Common myeloid progenitor, CD34-positive (primary cell): ENCODE measurements at places on chromosomes 1 and 21.
A peak's percentile ranks its signal among the peaks of the same experiment; 100 is the strongest.

- no peak for DNase-seq
These were observed 17.7 kb downstream of the PLCH2 start for GRCh38 chr1:2493691-2494322.

GRCh38 chr1:236733653-236734052, 47.4 kb downstream of the ACTN2 start:
- DNase-seq = no peak

DNA sequence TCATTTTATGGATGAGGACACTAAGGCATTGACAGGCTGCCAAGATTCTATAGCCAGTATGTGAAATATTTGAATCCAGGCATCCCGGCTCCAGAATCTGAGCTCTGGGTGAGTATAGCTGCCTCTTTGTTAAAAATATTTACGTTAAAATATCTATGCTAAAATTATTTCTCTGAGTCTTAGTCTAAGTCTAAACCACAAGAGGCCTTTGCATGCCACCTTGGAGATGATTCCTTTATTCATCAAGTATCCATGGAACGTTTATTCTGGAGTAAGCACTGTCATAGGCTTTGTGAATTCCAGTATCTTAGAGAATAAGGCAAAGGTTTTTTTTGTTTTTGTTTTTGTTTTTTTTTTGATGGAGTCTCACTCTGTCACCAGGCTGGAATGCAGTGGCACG, 116.4 kb downstream of the GREM2 start:
- DNase-seq = no peak

DNA sequence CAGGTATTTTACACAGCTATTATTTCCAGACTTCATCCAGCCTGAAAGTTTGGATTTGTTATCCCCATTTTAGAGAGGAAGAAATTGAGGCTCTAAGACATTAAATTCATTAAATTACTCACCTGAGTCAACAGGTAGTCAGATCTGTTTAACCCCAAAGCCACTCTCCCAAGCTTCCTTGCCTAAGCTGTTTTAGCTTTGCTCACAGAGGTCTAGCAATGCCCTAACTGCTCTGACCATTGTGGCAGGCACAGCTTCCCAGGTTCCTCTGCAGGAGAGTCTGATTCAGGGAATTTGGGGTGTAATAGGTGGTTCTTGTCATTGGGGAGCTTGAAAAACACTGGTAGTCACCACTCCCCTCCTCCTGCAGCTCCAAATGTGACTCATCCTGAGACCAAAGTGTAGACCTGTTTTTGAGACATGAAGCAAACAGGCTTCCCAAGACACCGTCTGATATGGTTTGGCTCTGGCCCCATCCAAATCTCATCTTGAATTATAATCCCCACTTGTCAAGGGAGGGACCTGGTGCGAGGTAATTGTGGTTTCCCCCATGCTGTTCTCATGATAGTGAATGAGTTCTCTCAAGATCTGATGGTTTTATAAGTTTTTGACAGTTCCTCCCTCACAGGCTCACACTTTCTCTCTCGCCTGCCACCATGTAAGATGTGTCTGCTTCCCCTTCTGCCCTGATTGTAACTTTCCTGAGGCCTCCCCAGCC, 142.8 kb upstream of the DNAH14 start:
- no peak for DNase-seq

DNA sequence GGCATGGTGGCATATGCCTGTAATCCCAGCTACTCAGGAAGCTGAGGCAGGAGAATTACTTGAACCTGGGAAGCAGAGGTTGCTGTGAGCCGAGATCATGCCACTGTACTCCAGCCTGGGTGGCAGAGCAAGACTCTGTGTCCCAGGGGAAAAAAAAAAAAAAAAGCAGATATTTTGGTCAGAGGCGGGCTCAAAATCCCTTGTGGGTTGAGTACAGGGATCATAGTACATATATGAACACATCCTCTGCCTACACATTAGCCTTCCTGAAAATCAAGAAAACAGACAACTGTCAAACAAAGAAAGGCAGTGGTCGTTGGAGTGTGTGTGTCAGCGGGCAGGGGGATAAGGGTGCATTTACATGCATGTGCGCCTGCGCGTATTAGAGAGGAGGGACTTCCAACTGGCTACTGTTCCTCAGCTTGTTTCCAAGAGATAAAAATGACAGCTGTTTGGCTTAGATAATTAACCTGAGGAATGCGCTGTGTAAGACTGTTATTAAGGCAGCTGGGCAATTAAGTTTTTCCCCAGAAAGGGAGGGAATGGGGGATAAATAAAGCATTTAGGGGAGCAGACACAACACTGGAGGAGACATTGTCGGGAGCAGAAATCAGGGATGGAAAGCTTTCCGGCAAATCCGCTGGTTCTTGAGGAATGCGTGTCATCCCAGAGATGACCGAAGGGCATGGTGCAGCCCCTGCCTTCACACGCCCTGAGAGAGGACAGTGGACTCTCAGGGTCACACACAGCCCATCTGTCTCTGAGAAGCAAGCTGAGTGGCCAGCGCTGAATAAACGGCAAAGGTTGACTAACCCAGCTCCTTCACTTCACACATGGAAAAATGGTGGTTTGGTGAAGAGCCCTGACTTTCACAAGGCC, 6.4 kb downstream of the LAMB3 start:
- peak; percentile 71 for DNase-seq

GRCh38 chr1:230750576-230750975, 3.4 kb downstream of the CAPN9 start:
- DNase-seq = no peak

DNA sequence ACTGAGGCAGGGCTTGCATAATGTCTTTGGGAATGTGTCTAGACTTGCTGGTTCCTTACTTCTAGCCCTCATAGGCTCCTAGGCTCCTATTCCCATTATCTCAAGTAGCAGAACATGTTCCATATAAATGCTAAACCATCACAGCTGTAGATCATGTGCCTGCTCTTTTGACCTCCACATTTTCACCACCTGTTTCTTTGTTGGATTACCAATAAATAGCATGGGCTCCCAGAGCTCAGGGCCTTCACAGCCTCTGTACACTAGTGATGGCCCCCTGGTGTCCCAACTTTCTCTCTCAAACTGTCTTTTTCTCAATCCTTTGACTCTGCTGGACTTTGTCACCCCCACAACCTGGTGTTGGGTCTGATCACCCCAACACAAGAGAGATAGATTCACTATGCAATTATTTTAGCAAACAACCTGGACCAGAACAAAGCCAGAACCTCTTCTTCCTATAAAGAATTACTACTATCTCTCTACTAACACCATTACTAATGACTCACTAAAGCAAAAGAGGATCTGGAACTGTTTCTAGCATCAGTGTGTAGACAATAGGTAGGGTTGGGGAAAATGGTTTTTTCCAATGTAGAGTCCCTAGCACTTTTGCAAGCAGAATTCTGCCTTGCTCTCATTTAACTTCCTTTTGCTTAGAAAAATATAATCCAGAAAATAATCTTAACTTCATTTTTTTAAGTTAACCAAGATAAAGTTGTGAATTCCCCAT, 51.7 kb downstream of the WLS start:
- no peak for DNase-seq

- no peak for DNase-seq
These were observed 5.0 kb upstream of the CLCNKB start for GRCh38 chr1:16038620-16038912.

DNA sequence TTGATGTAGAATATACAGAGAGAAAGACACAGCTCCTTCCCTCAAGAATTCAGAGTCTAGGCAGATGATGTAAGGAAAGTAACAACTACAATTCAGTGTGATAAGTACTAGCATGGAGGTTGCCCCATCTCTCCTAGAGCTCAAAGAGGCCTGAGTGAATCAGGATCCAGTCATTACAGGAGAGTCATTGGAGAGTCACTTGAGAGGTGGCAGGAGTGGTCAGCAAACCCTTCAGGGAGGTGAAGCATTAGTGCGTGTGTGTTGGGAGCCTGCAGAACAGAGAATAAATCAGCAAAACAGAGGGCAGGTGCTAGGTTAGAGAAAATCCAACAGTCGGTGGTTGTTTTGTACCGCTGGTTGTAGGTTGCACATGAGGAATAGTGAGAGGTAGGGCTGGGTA, 46.1 kb downstream of the GRIK1 start:
- DNase-seq = no peak

DNA sequence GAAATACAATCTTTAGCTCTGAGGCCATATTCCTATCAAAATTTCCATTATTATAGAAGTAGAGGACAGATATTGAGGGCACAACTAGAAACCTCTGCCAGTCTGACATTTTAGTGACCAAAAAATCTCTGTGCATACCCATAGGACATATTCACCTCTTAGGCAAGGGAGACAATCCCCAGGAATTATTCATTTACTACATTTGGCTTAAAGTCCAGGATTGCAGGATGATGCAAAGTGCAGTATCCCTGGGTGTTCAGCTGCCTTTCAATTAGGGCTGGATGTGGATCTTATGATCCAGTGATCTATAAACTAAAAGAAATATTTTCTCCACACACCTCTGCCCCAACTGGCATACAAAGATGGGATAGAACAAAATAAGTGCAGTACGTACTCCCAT, 50.9 kb downstream of the PTGS2 start:
- DNase-seq = no peak

GRCh38 chr1:46246548-46247435, 771 bp upstream of the RAD54L start:
- peak; percentile 79 for DNase-seq

GRCh38 chr1:178283409-178283808, 189.5 kb downstream of the RASAL2 start:
- peak; percentile 66 for DNase-seq

DNA sequence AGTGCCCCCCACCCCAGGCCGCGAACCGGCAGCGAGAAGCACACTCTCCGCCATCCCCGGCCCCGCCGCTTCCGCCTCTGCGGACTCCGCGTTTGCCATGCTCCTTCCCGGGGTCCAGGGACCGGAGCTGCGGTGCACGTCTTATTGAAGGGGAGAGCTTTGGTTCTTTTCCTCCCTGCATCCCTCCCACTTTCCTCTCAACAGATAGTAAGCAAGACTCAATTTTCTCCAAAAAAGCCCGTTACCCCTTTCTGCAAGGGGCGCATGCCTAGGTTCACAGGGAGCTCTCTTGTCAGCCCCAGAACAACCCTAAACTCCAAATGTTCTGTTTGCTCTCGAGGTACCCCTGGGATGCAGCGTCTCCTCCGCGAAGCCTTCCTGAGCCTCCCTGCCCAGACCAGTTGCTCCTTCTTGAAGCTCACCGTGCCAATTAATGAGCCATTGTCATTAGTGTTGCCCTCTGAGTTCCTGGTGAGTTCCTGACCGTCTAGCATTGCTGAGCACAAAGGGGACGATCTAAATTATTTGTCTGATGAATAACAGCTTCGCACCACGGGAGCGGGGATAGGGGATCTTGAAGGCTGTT, 8.1 kb downstream of the FOXD3 start:
- DNase-seq = no peak

DNA sequence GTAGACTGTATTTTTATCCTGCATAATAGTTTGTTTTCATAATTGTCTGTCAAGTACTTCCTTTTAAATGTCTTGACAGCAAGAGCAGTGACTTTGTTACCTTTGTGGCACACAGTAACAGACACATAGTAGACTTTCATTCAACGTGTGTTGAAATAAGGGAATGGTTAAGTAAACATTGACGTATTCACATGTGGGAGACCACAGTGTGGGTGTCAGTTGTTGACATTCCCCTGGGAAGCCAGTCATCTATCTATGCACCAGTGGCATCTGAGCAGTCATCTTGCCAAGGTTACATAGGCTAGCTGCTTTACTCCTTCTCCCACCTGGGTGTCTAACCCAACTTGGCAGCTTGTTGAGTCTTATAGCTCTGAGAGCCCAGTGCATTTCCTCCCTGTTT, 1.4 kb upstream of the NUP133 start:
- DNase-seq = no peak

DNA sequence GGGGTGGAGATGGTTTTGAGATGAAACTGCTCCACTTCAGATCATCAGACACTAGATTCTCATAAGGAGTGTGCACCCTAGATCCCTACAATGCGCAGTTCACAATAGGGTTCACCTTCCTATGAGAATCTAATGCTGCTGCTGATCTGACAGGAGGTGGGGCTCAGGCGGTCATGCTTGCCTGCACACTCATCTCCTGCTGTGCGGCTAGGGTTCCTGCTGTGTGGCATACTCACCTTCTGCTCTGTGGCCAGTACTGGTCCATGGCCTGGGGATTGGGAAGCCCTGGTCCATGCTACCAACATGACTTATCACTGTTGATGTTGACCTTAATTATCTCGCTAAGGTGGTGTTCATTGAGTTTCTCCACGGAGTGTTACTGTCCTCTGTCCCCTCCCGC, 144.5 kb downstream of the NAV1 start:
- DNase-seq = no peak

- no peak for DNase-seq
These were observed 16.4 kb upstream of the RNF186 start for GRCh38 chr1:19831441-19831840.

- DNase-seq = no peak
These were observed 306.2 kb downstream of the PTPRU start for GRCh38 chr1:29542548-29542947.

DNA sequence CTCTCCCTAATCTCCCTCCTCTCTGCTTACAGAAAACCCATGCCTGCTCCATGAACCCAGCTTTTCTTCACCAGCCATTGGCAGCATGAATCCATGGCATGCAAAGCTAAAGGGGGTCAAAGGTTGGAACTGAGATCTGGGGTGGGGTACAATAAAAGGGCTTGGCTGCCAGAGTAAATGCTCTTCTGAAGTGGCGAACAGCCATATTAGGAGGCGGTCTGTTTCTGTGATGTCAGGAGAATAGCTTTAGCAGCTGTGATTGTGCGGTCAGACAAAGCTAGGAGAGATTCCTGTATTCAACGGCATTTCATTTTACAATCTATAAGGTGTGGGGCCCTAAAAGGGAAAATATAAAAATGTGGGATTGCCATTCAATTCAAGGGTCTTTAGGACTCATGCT, 71.7 kb upstream of the TMPRSS2 start:
- DNase-seq = no peak

GRCh38 chr1:203686091-203686632, 59.5 kb downstream of the ATP2B4 start:
- no peak for DNase-seq

- no peak for DNase-seq
These were observed 3.2 kb upstream of the LYPLA2 start for GRCh38 chr1:23787701-23788100.

- DNase-seq = no peak
These were observed at the start of gene LEFTY2 for GRCh38 chr1:225941187-225941941. TSS of gene LEFTY2 (minus strand) at chr1:225941220. CDS start at chr1:225941140, 80 bp downstream.

DNA sequence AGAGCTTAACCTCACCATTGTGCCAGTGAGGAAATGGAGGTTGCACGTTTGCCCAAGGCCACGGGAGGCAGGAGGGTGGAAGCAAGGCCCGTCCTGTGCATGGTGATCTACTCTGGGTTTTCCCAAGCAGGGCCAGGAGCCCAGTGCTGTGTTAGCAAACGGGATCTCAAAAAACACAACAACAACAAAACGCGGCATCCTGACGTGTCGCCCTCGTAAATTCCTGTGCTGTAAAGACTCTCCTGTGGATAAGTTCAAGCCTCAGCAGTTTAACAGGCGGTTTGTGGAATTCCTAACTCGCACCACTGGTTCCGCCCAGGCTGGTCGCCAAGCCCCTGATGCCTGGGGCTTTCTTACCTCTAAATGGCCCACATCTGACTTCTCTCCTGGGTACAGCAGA, 39.1 kb downstream of the TFF3 start:
- no peak for DNase-seq

GRCh38 chr1:225426395-225427234, 1.2 kb downstream of the LBR start:
- DNase-seq = no peak
